ENCODE measurements at places on chromosomes 4 and X.

DNA sequence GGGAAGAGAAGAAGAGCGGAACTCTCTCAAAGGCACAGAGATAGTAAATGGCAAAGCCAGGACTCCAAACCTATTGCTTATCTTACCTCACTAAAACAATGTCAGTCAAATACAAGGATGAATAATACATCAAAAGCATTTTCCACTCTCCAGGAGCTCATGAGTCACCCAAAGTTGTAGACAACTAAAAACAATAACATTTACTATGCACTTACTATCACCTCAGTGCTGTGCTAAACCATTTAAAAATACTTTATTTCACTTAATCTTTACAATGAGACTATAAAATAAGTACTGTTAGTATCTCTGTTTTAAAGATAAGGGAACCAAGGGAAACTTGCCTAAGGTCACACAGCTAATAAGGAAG, 163.2 kb upstream of the SPANXC start:
- no peak for DNase-seq

DNA sequence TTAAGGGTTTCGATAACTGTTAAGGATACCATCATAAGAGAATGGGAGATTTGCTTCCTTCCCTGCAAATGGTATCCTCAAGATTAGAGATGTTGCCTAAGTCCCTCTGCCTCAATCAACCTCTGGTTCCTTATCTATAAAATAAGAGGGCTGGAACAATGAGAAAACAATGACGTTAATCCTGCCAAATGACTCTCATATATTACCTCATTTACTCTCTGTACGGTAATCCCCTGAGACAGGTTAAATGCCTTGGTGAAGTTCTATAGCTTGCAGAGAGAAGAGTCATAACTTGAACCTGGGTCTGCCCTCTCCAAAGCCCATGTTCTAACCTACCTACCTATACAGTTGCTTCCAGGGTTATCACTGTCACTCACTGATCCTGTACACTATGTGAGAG, 100.2 kb upstream of the OTUD4 start:
- DNase-seq = no peak

GRCh38 chrX:68658530-68658929, 11.1 kb downstream of the STARD8 start:
- no peak for DNase-seq

DNA sequence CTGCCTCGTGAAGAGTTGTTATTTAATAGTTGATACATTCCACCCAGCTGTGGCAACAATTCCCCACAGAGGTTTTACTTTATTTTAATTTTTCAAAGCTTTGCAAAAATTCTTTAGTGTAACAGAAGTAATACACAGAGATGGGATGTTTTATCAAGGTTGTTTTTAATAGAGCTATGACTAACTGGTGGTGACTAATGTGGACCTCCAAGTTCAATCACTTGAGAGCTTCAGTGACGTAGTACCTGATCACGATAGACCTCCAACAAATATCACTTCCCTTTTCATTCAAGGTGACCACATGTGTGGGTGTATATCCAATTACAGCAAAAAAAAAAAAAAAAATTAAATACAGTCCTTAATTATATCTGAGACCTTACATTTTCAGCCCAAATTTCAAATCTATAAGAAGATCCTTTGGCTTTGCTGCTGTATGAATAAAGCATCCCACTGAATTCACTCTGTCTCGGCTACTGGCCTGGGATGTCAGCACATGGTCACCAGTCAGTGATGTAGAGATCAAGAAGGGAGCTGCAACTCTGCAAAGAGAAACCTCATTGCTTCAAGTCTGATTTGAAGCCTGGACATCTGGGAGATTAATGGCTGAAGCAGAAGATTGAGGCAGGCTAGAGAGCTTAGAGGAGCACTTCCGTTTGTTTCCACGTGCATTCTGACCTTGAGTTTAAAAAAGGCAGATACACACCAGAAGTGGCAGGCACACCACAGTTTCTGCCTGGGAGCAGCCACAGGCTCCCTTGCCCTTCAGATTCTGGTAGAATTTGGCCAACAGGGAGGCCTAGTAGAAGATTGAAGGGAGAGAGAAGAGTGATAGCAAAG, 345.9 kb upstream of the NOCT start:
- DNase-seq = no peak

GRCh38 chrX:41245641-41246040, 88.3 kb upstream of the DDX3X start:
- DNase-seq = no peak

DNA sequence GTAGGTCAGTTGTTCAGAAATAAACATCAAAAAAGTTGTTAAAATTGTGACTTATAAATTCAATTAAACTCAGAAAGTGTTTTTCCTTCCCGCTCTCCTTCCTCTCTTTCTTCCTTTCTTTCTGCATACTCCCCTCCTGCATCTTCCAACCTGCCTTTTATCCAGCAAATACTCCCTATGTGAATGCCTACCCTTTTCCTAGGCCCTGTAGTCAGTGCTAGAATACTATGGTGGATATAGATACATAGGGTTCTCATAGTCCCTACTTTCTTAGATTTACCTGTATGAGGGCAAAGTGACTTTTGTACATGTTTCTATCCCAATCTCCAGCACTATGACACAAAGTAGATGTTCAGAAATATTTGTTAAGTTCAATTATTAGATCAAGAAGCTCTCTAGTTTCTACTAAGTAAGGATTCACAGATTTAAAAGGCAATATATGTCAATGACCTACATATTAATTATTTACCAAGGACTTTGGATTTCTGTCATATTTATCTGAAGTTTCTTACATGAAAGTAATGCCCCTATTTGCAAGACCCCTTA, 732 bp downstream of the SULT1E1 start:
- DNase-seq = no peak

- DNase-seq = no peak
Measured at GRCh38 chr4:75036046-75036830, 103.3 kb downstream of the PARM1 start.

- no peak for DNase-seq
Measured at GRCh38 chrX:24990535-24990934, 25.2 kb downstream of the ARX start.

- no peak for DNase-seq
Measured at GRCh38 chr4:110625576-110626257, 2.8 kb upstream of the PITX2 start.

DNA sequence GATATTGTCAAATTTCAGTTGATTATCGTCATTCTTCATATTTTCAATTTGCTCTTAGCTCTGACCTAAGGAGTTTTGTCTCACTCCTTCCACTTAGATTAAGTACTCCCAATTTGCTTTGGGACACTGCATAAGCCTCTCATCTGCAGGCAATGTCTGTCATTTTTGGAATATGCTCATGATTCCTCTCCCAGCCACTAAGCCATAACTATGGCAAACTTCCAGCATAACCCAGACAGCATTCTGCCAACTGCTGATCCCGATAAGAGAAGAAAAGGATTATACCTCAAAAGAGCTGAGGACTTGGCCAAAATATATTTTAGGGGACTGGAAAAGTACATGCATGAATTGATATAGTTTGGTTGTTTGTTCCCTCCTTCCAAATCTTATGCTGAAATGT, 444.4 kb downstream of the GABRG1 start:
- DNase-seq = no peak

DNA sequence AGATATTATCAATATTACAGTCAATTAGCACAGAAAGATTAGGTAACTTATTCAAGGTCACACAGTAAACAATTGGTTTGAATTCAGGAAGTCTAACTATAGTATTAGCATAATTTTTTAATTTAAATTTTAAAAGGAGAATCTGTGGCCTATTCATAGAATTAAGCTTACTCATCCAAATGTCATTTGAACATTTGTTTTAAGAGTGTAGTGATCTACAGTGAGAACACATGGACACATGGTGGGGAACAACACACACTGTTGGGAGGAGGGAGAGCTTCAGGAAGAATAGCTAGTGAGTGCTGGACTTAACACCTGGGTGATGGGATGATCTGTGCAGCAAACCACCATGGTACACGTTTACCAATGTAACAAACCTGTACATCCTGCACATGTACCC, 48.3 kb downstream of the MEPE start:
- DNase-seq = no peak
